Fibroblast of villous mesenchyme (primary cell): ENCODE measurements at places on chromosomes 2 and 18. TPM values are rescaled to one million over a fixed set of nuclear protein-coding genes. Genes with fewer than 3 reads are reported as not detected.

ASAP2 gene
- 39.0 and 66.5 TPM in 2 replicates for total RNA-seq

RFX8 gene
- total RNA-seq = 0.97 and 1.7 TPM in 2 replicates

RNF125 gene
- under 0.01 TPM in 2 replicates for total RNA-seq

ASXL3 gene
- total RNA-seq = under 0.01 and 0.64 TPM in 2 replicates

NTSR2 gene
- total RNA-seq = not detected in 2 replicates

ALPG gene
- total RNA-seq = not detected in 2 replicates

SERPINB2 gene
- 18.0 and 22.9 TPM in 2 replicates for total RNA-seq

EEF1B2 gene
- total RNA-seq = 438 and 477 TPM in 2 replicates

SNORC gene
- 0.86 and 0.97 TPM in 2 replicates for total RNA-seq

MARCHF4 gene
- 5.2 and 10.8 TPM in 2 replicates for total RNA-seq

ASTL gene
- total RNA-seq = not detected in 2 replicates

CCDC74A gene
- total RNA-seq = 4.7 and 9.7 TPM in 2 replicates

CREG2 gene
- total RNA-seq = not detected in 2 replicates

PID1 gene
- 12.1 and 16.4 TPM in 2 replicates for total RNA-seq

CBLN2 gene
- 1.7 and 30.9 TPM in 2 replicates for total RNA-seq

FAM136A gene
- 29.3 and 32.8 TPM in 2 replicates for total RNA-seq

ACKR3 gene
- 0.64 TPM in 1 of 2 replicates, not detected in the other for total RNA-seq
